ENCODE measurements at places on chromosomes 2 and 18. TPM values are rescaled to one million over a fixed set of nuclear protein-coding genes. Genes with fewer than 3 reads are reported as not detected.

Gene ZNF532
- total RNA-seq: 4.2 TPM

Gene TDRD15
- 0.05 TPM for total RNA-seq

Gene MC4R
- total RNA-seq: not detected

Gene KHK
- 5.6 TPM for total RNA-seq

Gene RAB6C
- 0.10 TPM for total RNA-seq

Gene ALPI
- not detected for total RNA-seq

Gene EGR4
- not detected for total RNA-seq

Gene SOX11
- total RNA-seq: not detected

DNA sequence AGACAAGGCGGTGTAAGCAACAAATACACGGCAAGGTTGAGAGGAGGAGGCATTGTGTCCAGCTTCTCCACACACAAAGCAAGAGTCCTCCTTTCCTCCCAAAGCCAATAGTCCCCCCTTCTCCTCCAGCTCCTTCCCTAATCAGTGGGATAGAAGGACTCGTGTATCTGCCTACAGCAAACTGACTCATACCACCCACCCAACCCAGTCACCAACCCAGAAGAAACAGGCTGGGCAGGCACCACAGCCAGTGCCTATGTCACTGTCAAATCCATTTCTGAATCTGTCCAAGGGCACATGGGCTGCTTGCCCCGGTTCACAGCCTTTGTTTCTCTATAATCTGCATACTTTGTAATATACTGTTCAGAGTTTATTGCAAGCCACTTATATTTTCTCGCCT lies 19.2 kb upstream of the NMS start:
- no peaks in the 10 kb centered on the region for H3K4me1 ChIP-seq
- H3K27me3 ChIP-seq: no peaks in the 10 kb centered on the region
- DNase-seq: no peak
- no peak overlapping the region for H3K27ac ChIP-seq

DNA sequence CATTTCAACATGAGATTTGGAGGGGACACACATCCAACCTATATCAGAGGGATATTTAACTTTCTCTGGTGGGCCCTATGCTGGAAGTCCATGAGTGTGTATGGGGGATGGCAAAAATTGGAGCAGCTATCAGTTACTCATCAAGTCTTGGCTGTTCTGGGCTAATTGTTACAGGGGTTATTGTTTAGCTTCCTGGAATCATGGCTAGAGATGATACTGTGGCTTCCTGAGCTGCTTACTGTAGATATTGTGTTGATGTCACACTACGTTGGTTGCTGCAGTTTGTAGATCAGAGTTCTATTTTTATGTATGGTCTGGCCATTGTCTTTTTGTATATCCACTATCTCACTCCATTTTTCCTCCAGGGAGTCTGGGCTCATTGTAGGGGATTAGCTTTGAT lies 20.9 kb upstream of the IL1R2 start:
- H3K27ac ChIP-seq: no peak overlapping the region
- no peak overlapping the region for H3K4me3 ChIP-seq
- peaks cover 9% of the 10 kb centered on the region for H3K4me1 ChIP-seq
- H3K36me3 ChIP-seq: peaks cover 3% of the 10 kb centered on the region

GRCh38 chr2:79638410-79638809 lies 125.6 kb downstream of the CTNNA2 start:
- no peaks in the 10 kb centered on the region for H3K4me1 ChIP-seq
- no peak for DNase-seq
- no peaks in the 10 kb centered on the region for H3K27me3 ChIP-seq
- H3K36me3 ChIP-seq: no peaks in the 10 kb centered on the region

- no peaks in the 10 kb centered on the region for H3K36me3 ChIP-seq
- no peak overlapping the region for H3K27ac ChIP-seq
- no peaks in the 10 kb centered on the region for H3K4me1 ChIP-seq
- no peak overlapping the region for H3K4me3 ChIP-seq
Measured at GRCh38 chr2:206740800-206741199, 22.6 kb upstream of the DYTN start.

GRCh38 chr2:241956521-241957110 lies 87.1 kb downstream of the RTP5 start:
- no peak overlapping the region for H3K27ac ChIP-seq
- H3K36me3 ChIP-seq: no peaks in the 10 kb centered on the region
- no peaks in the 10 kb centered on the region for H3K4me1 ChIP-seq
- no peak overlapping the region for H3K4me3 ChIP-seq
- H3K27me3 ChIP-seq: no peaks in the 10 kb centered on the region

DNA sequence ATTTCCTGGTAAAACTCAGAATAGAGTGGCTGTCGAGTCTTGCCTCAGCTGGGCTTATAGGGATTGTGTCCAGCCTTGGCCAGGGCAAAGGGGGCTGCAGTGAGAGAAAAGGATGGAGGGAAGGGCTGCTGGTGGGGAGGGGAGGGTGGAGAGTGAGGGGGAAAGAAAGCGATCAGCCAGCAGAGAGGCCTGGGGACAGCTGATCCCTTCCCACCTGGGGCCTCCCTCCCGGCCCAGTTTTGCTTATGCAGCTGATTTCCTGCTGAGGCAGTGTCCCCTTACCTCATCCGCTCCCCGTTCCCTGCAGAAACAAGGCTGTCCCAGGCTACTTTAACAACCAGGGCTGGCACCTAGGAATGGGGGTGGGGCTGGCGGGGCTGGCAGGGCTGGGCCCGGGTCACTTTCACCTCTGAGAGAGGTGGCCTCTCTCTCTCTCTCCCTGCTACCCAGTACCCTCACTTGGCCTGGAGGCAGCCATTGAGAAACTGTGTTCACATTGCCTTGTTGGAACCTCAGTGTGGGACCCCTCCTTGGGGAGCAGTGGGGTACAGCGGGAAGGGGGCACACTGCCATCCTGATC lies 12.2 kb upstream of the GMPPA start:
- H3K4me3 ChIP-seq: no peak overlapping the region
- H3K36me3 ChIP-seq: no peaks in the 10 kb centered on the region

- DNase-seq: no peak
- no peak overlapping the region for H3K4me3 ChIP-seq
- no peak overlapping the region for H3K27ac ChIP-seq
- H3K4me1 ChIP-seq: no peaks in the 10 kb centered on the region
- peaks cover 6% of the 10 kb centered on the region for H3K27me3 ChIP-seq
Measured at GRCh38 chr2:88521445-88522073, 69.1 kb upstream of the FOXI3 start.

DNA sequence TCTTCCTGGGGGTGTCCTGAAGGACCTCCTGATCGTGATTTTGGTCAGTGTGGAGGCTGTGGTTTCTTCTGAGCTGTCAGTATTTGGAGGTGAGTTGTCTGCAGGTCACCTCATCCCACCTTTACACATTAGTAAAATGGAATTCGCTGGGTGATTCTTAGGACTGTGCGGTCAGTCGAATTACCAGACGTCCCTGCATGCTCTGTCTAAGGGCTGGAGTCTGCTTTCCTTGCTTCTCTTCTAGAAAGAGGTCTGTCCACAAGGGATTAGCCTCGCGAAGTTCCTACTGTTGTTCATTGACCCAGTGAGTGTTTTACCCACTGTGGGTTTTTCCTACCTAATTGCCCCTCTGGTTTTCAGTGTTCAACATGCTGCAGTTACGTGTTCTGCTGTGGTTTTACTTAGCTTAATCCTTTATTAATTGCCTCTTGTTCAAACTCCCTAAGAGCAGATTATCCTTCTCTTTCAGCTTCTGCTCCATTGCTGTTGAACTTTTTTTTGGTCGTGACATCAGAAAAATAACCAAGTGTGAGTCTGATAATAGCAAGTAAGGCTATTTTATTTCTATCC lies 183.4 kb downstream of the NEDD4L start:
- H3K4me3 ChIP-seq: no peak overlapping the region
- H3K27me3 ChIP-seq: peaks cover 5% of the 10 kb centered on the region
- H3K27ac ChIP-seq: no peak overlapping the region
- no peak for DNase-seq
- H3K4me1 ChIP-seq: no peaks in the 10 kb centered on the region

- no peak overlapping the region for H3K27ac ChIP-seq
- no peaks in the 10 kb centered on the region for H3K36me3 ChIP-seq
- H3K4me1 ChIP-seq: peaks cover 5% of the 10 kb centered on the region
- peak; percentile 62 for DNase-seq
- H3K27me3 ChIP-seq: peaks cover 3% of the 10 kb centered on the region
Measured at GRCh38 chr2:237581751-237582746, 8.5 kb downstream of the RAB17 start.

GRCh38 chr2:48749291-48750127 lies 6.0 kb downstream of the LHCGR start:
- no peak overlapping the region for H3K27ac ChIP-seq
- H3K36me3 ChIP-seq: no peaks in the 10 kb centered on the region
- H3K4me3 ChIP-seq: no peak overlapping the region
- H3K4me1 ChIP-seq: no peaks in the 10 kb centered on the region

DNA sequence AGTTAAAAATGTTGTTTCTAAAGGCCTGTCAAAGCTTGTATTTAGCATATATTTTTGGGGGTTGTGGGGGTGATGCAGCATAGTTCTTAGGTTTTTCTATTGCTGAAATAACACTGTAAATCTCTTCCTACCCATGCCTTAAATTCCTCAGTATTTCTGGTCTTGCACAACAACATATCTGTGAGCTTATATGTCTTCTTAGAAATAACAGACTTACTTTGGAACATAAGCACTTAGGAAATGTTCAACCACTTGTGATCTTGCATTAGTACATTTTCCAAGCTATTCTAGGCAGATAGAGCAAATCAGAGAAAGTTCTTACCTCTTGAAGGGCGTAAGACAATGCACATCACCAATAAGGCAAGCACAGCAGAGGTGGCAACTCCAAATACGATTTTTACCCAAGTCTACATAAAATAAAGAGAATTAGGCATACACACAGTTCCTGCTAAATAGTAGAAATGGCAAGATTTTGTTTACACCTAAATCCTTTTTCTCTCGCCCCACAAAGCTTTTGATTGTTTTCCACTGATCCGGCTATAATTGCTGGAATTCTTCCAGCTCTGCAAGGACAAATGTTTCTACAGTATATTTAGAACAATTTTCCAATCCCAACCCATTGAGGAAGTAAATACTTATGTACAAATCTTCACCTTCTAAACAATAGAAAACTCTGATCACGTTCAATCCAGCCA lies 512 bp downstream of the FAP start:
- no peaks in the 10 kb centered on the region for H3K4me1 ChIP-seq
- no peak for DNase-seq
- H3K36me3 ChIP-seq: no peaks in the 10 kb centered on the region

- H3K27me3 ChIP-seq: peaks cover 8% of the 10 kb centered on the region
- H3K4me1 ChIP-seq: no peaks in the 10 kb centered on the region
- no peaks in the 10 kb centered on the region for H3K36me3 ChIP-seq
- H3K27ac ChIP-seq: no peak overlapping the region
- H3K4me3 ChIP-seq: no peak overlapping the region
- no peak for DNase-seq
Measured at GRCh38 chr2:109507217-109507616, 106.5 kb downstream of the SEPTIN10 start.

DNA sequence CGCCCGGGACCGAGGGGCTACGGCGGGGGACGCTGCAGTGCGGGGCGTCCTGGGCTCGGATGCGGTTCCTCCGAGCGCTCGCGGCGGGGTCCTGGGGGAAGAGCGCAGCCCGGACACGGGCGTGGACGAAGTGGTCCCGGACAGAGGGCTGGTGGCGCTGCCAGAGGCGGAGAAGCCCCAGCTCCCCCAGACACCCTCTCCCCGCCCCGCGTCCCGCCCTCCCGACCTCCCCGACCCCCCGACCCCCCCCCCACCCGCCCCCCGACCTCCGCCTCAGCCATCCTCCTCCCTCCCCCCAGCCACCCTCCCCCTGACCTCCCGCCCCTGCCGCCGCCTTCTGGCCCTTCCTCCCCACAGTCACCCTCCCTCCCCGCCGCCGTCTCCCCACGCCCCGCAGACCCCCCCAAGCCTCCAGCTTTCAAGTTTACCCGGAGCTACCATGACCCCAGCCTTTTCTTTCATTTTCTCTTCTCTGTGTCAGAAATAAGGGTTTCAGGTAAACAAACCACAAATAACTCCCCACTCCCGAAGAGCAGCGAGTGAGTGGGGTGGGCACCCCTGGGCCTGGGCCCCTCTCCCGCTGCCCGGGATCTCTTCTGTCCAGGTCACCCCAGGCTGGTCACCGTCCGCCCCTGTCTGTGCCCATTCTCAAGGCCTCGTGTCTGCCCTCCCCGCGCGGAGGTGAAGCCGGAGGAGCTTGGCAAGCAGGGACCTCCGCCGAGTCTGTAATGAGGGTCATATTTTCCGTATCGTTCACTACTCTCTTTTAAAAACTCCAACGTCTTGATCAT lies 5.1 kb downstream of the NFATC1 start:
- peaks cover 54% of the 10 kb centered on the region for H3K4me1 ChIP-seq
- H3K4me3 ChIP-seq: peak overlapping the region; percentile 80
- peak overlapping the region; percentile 93 for H3K27ac ChIP-seq
- DNase-seq: peak; percentile 47
- no peaks in the 10 kb centered on the region for H3K27me3 ChIP-seq

GRCh38 chr2:54908591-54908990 lies 141.7 kb downstream of the RTN4 start:
- no peak overlapping the region for H3K27ac ChIP-seq
- DNase-seq: no peak
- H3K36me3 ChIP-seq: no peaks in the 10 kb centered on the region
- H3K27me3 ChIP-seq: peaks cover 7% of the 10 kb centered on the region
- H3K4me1 ChIP-seq: peaks cover 12% of the 10 kb centered on the region

DNA sequence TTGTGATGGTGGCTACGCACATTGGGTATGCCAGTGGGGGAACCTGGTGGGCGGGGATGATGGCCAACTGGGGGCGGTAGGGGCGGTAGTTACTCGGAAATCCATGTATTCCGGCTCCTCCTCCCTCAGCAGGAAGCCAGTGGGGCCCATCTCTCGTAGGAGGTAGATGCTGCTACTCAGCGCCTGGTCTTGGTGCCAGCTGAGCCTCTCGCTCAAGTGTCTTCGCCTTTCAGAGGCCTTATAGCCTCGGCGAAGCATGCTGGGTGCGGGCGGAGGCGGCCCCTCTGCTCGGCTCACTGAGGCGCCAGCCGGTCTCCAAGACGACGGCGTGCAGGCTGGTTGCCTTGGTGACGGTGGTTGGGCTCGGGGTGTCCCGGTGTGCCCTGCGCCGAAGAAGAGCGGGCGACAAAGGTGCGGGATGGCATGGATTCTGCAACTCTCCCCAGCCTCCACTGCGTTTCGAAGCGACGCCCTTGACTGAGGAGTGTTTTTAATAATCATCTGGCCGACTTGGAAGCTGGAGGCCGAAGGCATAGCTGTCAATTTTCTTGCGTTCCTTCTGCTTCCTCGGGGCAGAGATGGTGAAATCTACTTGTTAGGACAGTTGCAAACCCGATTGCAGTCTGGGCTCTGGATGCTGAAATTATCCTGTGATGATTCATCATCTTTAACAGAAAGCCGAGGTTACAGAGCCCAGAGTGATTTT lies at the start of gene ZSWIM2:
ZSWIM2 (minus strand) TSS at position 298 of the 706 bp plus-strand sequence; CDS start at position 258, 40 bp downstream.
- peaks cover 2% of the 10 kb centered on the region for H3K4me1 ChIP-seq
- H3K27ac ChIP-seq: no peak within 1 kb of the TSS
- DNase-seq: no peak
- H3K27me3 ChIP-seq: peaks cover 14% of the 10 kb centered on the region
- H3K36me3 ChIP-seq: no peaks in the 10 kb centered on the region

DNA sequence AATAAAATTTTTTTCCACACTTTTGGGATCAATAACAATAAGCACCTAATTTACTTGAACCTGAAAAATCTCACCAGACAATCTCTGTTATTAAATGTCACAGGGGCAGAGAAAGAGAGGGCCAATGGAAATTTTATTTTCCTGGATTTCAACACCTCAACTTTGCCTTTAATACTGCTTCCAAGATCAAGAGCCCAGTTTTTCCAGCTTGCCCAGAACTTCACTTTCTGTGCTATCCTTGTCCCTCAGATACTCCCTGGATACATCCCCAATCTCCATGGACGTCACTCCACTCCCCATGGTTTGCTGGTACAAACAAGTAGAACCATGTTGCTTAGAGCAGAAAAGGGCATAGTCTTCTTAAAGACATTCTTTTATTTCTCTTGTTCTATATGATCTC lies 29.3 kb upstream of the PID1 start:
- no peak overlapping the region for H3K4me3 ChIP-seq
- DNase-seq: no peak
- no peaks in the 10 kb centered on the region for H3K4me1 ChIP-seq
- H3K27me3 ChIP-seq: no peaks in the 10 kb centered on the region
- no peaks in the 10 kb centered on the region for H3K36me3 ChIP-seq

Data from activated CD4-positive, alpha-beta memory T cell treated with anti-CD3 and anti-CD28 coated beads, Interleukin-2, amount 10 ng/mL, durations not matched to agents 7 days and 5 days (primary cell).